ENCODE measurements at places on chromosomes 16 and 17. TPM values are rescaled to one million over a fixed set of nuclear protein-coding genes. Genes with fewer than 3 reads are reported as not detected.

DNA sequence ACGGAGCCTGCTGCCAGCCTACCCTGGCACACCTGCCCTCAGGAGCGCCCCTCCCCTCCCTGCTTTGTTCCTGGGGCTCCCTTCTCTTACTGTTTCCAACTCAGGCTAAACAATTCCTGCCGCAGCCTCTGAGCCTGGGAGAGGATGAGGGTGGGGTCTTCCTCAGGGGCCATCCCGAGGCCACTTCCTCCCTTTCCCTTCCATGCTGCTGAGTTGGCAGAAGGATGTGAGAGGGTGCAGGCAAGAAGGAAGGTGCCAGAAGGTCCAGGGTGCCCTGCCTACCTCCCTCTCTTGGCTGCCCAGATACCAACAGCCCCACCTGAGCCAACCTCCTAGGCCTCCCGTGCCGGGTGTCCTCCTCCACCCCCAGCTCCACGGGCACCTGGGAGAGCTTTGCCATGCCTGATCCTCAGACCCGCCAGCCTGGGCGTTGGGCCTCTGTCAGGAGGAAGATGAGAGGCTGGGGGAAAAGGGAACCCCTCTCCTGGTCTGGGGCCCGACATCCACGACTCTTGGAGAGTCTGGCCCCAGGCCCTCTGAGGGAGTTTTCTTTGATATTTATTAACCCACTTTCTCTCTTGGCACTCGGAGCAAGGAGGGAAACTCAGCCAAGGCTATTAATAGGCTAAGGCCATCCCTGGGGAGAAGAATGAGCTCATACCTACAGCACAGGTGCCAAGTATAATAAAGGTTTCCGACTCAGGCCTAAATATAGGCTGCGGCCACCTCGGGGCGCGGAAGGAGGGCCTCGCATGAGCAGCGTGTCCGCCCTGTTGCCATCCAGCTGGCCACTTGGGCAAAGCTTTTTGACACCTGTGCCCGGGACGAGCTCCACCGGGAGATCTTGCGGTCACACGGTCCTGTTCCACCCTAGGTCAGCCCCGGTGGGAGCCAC is 232.0 kb downstream of the ENGASE start:
- no peaks in the 10 kb centered on the region for H3K4me1 ChIP-seq
- H3K27ac ChIP-seq: no peak overlapping the region
- no peak overlapping the region for H3K4me3 ChIP-seq

- H3K27me3 ChIP-seq: no peaks in the 10 kb centered on the region
- H3K4me3 ChIP-seq: no peak overlapping the region
- DNase-seq: no peak
- no peaks in the 10 kb centered on the region for H3K4me1 ChIP-seq
- H3K27ac ChIP-seq: no peak overlapping the region
These were observed 16.4 kb upstream of the GLG1 start for GRCh38 chr16:74623214-74623838.

Gene TBC1D3D
- not detected for total RNA-seq

Gene CHST4
- 0.66 TPM for total RNA-seq

DNA sequence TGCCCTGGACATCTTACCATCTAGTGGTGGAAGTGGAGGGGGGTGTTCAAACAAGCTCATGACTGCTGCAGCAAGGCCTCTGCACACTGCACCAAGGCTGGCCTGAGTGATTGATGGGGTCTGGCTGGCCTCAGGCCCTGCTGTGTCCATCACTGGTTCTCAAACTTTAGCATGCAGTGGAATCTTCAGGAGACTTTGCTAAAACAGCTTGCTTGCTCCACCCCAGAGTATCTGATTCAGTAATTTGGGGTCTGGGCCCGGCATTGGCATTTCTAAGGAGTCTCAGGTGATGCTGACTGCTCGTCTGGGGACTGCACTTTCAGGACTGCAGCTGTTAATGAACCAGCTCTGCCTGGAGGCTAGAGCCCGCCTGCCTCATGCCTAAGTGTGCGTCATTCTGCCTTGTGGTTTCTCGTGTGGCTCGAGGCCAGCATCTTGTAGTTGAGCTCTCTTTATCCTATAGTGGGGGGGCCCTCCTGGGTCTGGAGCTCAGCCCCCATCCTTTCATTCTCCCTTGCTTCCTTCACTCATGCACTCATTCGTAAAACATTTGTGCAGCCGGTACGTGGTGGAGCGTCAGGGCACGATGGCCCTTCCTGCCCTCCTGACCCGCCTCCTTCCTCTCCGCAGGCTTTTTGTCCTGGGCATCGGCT is 4.1 kb downstream of the MGAT5B start:
- H3K4me3 ChIP-seq: no peak overlapping the region
- H3K4me1 ChIP-seq: peaks cover 3% of the 10 kb centered on the region
- H3K27me3 ChIP-seq: peaks cover 33% of the 10 kb centered on the region
- H3K36me3 ChIP-seq: no peaks in the 10 kb centered on the region
- DNase-seq: peak; percentile 70
- no peak overlapping the region for H3K27ac ChIP-seq

- H3K36me3 ChIP-seq: no peaks in the 10 kb centered on the region
- no peak overlapping the region for H3K27ac ChIP-seq
- no peaks in the 10 kb centered on the region for H3K27me3 ChIP-seq
These were observed 361.0 kb downstream of the CDH13 start for GRCh38 chr16:82987767-82988166.

GRCh38 chr17:47733047-47733673 is at the start of gene TBX21:
Gene TBX21 (plus strand): TSS chr17:47733236. CDS start chr17:47733455, 219 bp downstream.
- H3K4me1 ChIP-seq: peaks cover 7% of the 10 kb centered on the region
- peak within 1 kb of the TSS; percentile 69 for H3K4me3 ChIP-seq
- peaks cover 5% of the 10 kb centered on the region for H3K27me3 ChIP-seq
- peak; percentile 57 for DNase-seq
- H3K36me3 ChIP-seq: no peaks in the 10 kb centered on the region
- no peak within 1 kb of the TSS for H3K27ac ChIP-seq

Gene SP6
- 0.48 TPM for total RNA-seq

Gene CLEC19A
- total RNA-seq: 0.29 TPM

- DNase-seq: no peak
- H3K4me3 ChIP-seq: no peak overlapping the region
- H3K27ac ChIP-seq: no peak overlapping the region
- H3K27me3 ChIP-seq: no peaks in the 10 kb centered on the region
- no peaks in the 10 kb centered on the region for H3K4me1 ChIP-seq
- no peaks in the 10 kb centered on the region for H3K36me3 ChIP-seq
These were observed 39.9 kb downstream of the CENPV start for GRCh38 chr17:16313139-16314090.

- no peak for DNase-seq
- H3K36me3 ChIP-seq: no peaks in the 10 kb centered on the region
- H3K4me1 ChIP-seq: peaks cover 9% of the 10 kb centered on the region
- no peaks in the 10 kb centered on the region for H3K27me3 ChIP-seq
These were observed 127.5 kb downstream of the SOCS1 start for GRCh38 chr16:11128211-11129141.

GRCh38 chr16:56964243-56965148 is 2.7 kb downstream of the CETP start:
- H3K4me1 ChIP-seq: no peaks in the 10 kb centered on the region
- H3K27me3 ChIP-seq: no peaks in the 10 kb centered on the region
- H3K36me3 ChIP-seq: no peaks in the 10 kb centered on the region
- H3K27ac ChIP-seq: no peak overlapping the region
- no peak overlapping the region for H3K4me3 ChIP-seq
- peak; percentile 78 for DNase-seq

Gene SLC52A1
- total RNA-seq: 0.29 TPM

GRCh38 chr17:46770818-46771560 is 47.5 kb downstream of the WNT3 start:
- no peaks in the 10 kb centered on the region for H3K27me3 ChIP-seq
- no peak for DNase-seq
- H3K36me3 ChIP-seq: no peaks in the 10 kb centered on the region
- peak overlapping the region; percentile 90 for H3K27ac ChIP-seq

Gene LUC7L
- total RNA-seq: 135 TPM

All from breast epithelium (tissue), 4 donors.